Right lobe of liver (tissue), 6 donors: ENCODE measurements at places on chromosomes 1 and 21. TPM values are rescaled to one million over a fixed set of nuclear protein-coding genes. Genes with fewer than 3 reads are reported as not detected.

HENMT1 gene
- total RNA-seq: 0.81 TPM

CD5L gene
- total RNA-seq: 10.6 TPM

KCNK2 gene
- 0.06 TPM for total RNA-seq

GRCh38 chr1:54012008-54012325, 6.0 kb downstream of the LDLRAD1 start:
- no peak for DNase-seq

DNA sequence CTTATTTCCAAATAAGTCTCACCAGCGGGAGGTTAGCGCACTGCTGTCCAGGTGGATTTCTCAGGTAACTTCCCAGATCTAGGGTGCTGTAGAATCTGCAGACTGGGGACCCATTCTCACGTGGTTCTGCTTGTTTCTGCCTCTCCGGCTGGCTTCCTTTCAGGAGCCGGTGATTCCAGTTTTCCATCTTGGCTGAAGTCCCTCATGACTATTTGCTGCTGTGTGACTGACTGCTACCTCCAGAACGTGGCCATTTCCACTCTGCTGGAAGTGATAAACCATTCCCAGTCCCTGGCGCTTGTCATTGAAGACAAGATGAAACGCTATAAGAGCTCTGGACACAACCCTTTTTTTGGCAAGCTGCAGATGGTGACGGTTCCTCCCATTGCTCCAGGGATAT, 76.0 kb downstream of the DOP1B start:
- DNase-seq: no peak

GRCh38 chr1:178959543-178960460, 65.9 kb upstream of the FAM20B start:
- DNase-seq: no peak

GRCh38 chr1:2833454-2834145, 32.1 kb upstream of the TTC34 start:
- DNase-seq: no peak

- DNase-seq: no peak
Observed at GRCh38 chr1:93518516-93518915, 70.6 kb downstream of the FNBP1L start.

DNA sequence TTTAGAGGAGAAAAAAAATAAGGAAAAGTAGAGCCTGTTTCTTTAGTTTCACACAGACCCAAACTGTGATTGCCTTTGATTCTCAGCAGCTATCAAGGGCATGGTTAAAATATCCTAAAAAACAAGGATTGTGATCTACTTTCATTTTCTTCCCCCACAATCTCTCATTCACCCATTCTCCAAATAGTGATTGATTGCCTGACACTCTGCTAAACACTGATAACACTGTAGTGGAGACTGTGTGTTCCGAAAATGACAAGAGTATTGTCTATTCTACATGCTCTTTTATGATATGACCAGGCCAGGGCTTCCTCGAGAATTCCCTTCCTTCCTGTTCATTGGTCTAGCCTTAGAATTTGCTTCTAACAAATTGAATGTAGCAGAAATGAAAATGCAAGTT, 40.2 kb downstream of the PRMT6 start:
- no peak for DNase-seq

DNA sequence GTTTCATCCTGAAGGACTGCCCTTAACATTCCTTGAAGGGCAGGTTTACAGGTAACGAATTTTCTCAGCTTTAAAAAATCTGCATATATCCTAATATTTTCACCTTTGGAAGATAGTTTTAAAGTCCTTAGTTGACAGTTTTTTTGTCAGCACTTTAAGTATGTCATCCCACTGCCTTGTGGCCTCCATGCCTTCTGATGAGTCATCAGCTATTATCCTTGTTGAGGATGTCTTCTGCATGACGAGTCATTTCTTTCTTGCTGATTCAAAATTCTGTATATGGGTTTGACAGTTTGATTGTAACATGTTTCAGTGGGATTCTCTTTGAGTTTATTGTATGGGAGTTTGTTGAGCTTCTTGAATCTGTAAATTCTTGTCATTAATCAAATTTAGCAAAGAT, 500.6 kb downstream of the DISC1 start:
- no peak for DNase-seq

DNA sequence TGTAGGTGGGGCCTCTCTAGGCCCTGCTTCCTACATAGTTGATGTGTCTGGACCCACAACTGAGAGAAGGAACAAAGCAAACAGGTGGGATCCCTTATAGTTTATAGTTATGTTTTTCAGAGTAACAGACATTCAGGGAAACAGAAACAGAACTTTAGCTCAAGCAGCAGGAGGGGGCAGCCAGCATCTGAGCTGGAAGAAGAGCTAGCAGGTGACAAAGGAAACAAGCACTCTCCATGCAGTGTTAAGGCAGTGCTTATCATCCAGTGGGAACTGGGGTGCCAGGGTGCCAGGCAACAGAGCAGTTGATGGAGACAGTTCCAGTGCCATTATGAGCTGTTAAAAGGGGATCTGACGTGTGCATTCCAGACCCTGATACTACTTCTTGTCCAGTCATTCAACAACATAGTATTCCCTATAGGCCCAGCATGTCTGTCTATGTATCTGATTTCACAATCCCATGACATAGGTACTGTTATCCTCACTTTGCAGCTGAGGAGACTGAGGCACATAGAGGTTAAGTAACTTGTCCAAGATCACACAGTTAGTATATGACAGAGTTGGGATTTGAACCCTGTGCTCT, 13.5 kb downstream of the HIVEP3 start:
- no peak for DNase-seq

GRCh38 chr1:177952249-177952648, 17.6 kb downstream of the SEC16B start:
- no peak for DNase-seq
